SK-N-SH treated with all-trans-retinoic acid at 6 μM for 48 hours (cell line): ENCODE measurements at places on chromosomes 7 and 10.

DNA sequence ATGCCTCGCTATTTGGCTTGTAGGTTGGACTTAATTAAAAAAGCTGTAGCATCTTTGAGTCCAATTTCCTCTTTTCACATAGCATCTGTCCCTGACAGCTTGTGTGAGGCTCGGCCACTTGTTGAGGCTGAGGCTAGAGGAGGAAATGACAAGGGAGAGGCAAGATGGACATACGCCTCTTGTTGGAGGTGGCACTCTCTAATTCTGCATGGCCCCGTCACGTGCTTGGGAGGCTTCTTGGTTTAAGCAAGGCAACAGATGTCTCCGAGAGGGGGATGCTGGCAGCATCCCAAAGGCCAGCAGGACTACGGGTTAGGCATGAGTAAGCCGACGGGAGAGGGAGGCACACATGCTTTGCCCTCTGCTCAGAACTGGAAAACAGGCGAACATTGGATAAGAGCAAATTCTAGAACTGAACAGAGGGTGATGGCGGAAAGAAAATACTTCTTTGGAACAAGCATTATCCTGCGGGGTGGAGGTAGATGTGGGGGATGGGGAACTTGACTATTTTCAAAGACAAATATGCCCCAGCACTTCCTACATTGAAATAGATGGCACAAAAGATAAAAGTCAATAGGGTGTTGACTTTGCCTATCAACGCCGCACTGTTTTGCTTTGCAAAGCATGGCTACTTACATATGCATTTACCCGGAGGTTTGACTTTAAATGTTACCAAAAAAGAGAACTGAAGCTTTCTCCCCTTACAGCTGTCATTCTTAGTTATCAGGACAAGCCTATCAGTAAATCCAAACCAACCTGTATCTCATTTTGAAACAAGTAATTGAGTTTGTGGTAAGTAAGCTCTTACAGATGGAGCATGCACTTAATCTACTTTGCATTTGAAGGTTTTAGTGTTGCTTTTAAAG is 94.8 kb downstream of the CHN2 start:
- ATAC-seq: no peak; the same call in 2 of the 3 replicates

DNA sequence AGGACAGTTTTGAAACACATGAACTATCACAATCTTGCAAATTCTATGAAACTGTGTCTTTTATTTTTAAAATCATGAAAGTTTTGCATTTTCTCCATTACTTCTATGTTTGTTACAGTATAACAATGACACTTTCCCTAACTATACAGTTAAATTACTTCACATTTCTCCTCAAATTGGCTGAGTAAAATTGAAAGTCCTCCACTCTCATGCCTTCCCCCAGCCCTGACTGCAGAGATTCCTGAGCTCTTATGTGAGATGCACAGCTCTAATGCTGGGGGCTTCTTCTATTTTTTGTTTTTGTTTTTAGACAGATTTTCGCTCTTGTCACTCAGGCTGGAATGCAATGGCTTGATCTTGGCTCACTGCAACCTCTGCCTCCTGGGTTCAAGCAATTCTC is 22.7 kb upstream of the MAP3K8 start:
- ATAC-seq: no peak

DNA sequence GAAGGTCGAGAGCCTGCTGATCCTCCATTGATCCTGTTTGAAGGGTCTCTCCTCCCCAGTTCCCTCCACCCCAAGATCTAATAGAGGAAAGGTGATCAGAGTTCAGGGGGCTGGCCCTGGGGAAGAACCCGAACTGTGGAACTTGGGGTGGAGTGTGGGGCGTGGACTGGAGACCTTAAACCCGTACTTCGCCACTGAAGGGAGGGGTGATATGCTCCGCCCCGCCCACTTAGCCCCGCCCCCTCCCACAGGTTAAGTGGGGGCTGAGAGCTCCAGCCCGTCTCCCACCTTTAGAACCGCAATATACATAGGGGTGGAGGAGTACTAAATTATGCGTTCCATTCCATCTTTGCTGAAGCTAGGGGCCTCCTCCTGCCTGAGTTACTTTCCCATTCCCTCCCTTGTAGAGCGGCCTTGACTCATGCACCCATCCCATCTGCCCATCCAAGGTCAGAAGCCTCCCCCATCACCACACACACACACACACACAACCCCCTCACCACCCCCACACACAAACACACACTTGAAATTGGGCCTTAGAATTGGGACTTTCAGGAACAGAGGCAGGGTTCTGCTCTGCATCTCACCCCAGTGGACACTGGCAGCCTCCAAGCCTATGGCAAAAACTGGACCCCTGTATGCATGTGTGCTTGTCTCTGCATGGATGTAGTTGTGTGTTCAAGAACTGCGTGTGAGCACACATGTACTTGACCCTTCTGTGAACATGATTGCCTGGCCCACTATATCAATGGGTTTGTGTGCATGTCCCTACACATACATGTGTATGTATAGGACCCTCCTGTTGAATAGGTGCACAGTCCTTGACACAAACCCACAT is 991 bp downstream of the SEMA4G start:
- ATAC-seq: peak; percentile 12; the same call in 2 of the 3 replicates

GRCh38 chr10:79148452-79149344 is 79.9 kb downstream of the ZMIZ1 start:
- peak; percentile 5 for ATAC-seq

- no peak for ATAC-seq
Observed at GRCh38 chr10:130023454-130024230, 59.6 kb upstream of the EBF3 start.

DNA sequence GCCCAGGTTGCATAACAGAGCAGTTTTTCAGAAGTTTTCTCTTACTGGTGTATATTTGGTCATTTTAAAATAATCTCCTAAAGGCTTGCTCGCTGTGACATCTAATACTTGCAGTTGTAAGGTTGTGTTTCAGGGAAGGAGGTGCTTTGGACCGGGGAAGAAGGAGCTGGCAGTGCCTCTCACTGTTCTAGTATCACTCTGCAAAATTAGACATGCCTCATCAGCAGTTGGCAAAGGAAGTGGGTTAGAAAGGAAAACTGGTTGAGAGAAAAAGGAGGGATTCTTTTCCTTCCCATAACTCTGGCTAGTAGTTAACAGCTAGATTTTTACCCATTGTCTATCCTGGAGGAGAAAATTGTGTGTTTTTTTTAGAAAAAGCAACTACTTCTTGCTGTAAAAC is 34.8 kb downstream of the CUL1 start:
- ATAC-seq: no peak

DNA sequence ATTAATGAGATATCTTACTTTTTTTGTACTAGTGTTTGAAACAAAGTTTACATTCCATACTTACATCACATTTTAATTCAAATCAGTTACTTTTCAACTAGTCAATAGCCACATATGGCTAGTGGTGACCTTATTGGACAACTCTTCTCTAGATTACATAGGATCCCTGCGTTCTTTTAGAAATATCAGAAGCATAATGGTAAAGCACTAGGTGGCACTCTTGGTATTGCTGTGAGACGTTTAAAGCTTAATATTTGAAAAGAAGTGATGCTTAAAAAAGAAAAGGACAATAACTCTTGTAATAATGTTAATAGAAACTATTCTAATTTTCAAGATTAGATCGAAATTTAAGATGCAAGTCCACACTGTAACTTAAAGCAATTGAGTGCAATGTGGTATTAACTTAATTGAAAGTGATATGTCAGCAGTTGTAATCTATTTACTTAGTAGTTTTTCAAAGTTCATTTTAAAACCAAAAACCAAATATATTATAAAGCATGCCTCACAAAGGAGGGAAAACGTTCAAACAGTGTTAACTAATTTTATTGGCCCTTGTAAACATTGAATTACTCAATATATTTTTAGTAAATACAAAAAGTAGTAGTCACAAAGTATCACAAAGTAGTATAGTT is 339.1 kb downstream of the ATRNL1 start:
- ATAC-seq: 0 out of 3 replicates have a peak, but pooled peaks have one; percentile 26

DNA sequence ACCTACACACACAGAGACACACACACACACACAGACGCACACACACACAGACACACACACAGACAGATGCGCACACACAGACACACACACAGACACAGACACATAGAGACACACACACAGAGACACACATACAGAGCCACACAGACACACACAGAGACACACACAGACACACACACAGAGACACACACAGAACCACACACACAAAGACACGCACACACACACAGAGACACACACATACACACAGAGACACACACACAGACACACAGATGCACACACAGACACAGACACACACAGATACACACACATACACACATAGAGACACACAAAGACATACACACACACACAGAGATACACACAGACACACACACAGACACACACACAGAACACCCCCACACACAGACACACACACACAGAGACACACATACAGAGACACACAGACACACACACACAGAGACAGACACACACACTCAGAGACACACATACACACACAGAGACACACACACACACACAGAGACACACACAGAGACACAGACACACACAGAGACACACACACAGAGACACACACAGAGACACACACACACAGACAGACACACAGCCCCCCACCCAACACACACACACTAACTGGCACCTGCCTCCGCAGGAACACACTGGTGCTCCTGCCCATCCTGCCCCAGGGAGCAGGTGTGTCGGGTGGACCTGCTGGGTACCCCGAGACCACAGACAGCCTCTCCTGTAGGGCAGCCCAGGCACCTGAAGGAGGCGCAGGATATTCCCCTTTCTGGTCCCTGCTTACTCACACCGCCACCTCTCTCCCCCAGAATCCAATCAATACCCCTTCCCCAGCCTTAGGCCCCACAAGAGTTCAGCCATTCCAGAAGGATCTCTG is 5.4 kb upstream of the FZD9 start:
- no peak for ATAC-seq

DNA sequence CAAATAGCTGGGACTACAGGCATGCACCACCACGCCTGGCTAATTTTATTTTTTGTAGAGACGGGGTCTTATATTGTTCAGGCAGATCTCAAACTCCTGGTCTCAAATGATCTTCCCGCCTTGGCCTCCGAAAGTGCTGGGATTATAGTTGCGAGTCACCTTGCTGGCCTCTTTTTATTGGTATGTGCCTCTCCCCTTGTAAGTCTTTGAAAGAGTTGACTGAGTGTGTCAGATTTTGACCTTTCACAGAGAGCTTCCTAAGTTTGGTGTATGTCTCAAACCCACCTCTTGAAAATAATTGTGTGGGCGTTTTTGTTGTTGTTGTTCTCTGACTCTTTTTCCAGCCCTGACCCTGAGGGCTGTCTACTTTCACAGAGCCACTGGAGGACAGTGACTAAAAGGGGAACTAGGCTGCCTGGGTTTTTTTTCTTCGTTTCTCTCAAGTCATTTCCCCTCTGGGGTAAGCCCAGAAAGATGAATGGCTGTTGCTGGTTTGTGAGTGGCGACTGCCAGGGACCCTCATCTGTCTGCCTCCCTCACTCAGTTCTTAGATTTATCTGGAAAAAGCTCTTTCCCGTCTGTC is 262.8 kb downstream of the ZEB1 start:
- ATAC-seq: no peak; the same call in 2 of the 3 replicates

DNA sequence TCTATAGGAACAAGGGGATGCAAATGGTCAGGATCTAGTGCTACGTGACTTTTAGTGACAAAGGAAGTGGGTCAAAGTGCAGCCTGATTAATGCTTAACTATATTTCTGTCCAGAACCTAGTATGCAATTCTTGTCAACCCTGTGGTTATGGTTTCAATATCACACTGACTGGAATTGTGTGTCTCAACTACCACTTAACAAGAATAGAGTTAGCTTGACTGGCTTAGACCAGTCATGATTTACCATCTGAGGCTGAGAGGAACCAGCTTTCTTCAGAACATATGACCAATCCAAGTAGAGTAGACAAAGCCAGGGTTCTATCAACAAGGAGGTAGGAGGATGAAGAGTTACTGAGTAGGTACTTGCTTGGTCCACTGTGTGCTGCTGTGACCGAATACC is 54.4 kb downstream of the MYPN start:
- ATAC-seq: no peak

GRCh38 chr10:11170993-11171851 is 153.6 kb downstream of the CELF2 start:
- no peak for ATAC-seq

GRCh38 chr7:142356166-142356565 is 98.3 kb upstream of the PRSS58 start:
- no peak for ATAC-seq

DNA sequence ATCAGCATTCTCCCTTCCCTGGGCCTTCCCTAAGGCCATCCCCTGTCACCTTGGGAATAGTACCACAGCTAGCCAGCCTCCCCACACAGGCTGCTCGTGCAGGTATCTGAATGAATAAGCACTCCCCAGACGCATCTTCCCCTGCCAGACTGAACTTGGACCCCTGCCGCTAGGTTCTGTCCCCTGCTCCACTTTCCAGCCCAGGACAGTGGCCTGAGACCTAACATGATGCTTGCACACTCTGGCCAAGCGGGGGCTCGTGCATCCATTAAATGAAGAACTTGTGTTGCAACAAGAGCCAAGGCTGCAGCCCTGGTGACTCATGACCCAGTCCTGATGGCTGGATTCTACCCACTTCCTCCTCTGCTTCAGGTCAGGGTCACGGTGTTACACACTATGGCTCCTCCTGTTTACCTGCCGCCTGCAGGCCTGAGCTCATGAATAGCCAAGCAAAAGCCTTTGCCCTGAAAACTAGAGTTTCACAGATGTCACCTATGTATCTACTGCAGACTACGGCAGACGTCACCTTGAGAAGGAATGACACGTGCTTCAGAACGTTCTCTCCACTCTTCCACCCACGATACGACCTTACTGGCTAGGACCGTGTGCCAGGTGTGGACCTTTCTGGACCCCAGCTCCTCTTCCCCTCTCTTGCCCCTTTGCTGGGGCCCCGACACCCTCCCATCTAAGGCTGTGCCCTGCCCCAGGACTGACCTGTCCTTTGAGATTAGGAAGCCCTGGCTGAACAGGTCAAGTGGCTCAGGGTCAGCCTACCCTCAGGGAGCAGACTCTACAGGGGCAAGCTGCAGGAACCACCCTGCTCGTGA is 6.5 kb downstream of the ASB13 start:
- peak; percentile 70 for ATAC-seq

DNA sequence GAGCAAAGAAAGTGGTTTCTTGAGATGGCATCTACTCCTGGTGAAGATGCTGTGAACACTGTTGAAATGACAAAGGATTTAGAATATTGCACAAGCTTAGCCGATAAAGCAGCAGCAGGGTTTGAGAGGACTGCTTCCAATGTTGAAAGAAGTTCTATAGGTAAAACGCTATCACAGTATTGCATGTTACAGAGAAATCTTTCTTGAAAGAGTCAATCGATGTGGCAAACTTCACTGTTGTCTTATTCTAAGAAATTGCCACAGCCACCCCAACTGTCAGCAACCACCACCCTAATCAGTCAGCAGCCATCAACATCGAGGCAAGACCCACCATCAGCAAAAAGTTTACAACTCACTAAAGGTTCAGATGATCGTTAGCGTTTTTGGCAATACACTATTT is 59.9 kb downstream of the SLC29A4 start:
- no peak for ATAC-seq
